ENCODE measurements at places on chromosomes 4 and X.

GRCh38 chrX:118459494-118459893, 36.1 kb upstream of the DOCK11 start:
- peak; percentile 10 for DNase-seq

DNA sequence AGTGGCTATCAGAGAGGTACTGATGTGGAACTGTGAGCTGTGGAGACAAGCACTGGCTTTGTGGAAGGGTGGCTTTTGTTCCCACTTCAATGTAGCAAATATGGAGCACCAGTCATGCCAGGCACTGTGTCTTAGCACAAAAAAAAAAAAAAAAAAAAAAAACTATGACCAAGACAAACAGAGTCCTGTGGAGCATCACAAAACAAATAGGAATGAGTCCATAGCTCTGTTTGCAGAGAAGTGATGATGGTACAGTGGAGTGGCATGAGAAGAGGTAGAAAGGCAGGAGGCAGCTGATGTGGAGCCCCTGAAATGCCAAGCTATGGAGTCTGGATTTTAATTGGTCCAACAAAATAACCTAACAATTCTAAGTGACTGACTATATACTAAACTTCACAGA, 116.9 kb downstream of the RAB28 start:
- no peak for DNase-seq

DNA sequence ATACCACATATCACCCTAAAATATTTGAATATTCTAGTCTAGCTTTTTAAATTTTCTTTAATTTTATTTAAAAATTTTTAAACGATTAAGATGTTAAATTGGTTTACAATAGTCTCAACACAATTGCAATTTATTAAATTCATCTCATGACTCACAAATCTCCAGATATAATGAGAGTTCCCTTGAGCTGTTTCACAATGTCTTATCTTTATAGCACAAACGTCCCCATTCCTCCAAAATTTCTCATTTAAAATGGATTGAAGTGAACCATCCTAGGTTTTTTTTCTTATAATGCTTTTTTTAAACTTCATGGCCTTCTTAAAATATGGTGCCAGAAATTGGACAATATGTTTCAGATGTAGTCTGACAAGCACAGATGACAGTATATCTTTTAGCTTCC, 204.4 kb downstream of the GABRB1 start:
- no peak for DNase-seq

GRCh38 chrX:49230500-49231232, 2.5 kb downstream of the CACNA1F start:
- DNase-seq = no peak

DNA sequence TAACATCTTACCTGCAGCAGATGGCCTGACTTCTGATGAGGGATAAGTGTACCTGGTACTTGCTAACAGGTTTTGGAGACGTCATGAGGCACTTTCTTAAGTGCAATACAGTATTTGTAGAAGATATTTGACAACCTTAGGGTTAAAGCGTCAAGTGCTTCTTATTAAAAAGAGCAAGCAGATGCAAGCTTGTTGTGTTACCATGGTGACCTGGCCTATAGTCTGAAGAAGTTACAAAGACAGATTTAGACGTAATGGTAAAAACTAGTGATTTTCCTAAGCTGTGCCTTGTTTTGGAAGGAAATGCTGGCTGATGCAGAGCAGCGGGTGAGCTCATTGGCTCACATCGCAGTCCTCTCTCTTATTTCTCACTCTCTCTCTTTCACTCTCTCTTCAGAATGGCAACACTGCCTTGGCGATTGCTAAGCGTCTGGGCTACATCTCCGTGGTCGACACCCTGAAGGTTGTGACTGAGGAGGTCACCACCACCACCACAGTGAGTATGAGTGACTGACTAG, 243.6 kb downstream of the ANK2 start:
- no peak for DNase-seq

- DNase-seq = no peak
These were observed at the start of gene MGARP for GRCh38 chr4:139279760-139280620. TSS of gene MGARP (minus strand) at chr4:139280225. CDS start at chr4:139280158, 67 bp downstream.

GRCh38 chrX:97594646-97595224, 711.0 kb downstream of the RPA4 start:
- DNase-seq = no peak

- no peak for DNase-seq
These were observed 500.0 kb downstream of the SPRY1 start for GRCh38 chr4:123896446-123897071.

DNA sequence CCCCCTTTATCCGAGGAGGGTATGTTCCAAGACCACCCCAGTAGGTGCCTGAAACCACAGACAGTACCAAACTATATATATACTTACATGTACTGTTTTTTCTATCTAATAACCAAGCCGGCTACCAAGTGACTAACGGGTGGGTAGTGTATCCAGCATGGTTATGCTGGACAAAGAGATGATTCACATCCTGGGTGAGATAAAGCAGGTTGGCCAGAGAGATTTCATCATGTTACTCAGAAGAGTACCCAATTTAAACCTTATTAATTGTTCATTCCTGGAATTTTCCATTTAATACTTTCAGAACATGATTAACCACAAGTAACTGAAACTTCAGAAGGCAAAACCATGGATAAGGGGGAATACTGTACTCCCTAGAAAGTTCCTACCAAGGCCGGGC, 46.5 kb downstream of the RFC1 start:
- peak; percentile 20 for DNase-seq

DNA sequence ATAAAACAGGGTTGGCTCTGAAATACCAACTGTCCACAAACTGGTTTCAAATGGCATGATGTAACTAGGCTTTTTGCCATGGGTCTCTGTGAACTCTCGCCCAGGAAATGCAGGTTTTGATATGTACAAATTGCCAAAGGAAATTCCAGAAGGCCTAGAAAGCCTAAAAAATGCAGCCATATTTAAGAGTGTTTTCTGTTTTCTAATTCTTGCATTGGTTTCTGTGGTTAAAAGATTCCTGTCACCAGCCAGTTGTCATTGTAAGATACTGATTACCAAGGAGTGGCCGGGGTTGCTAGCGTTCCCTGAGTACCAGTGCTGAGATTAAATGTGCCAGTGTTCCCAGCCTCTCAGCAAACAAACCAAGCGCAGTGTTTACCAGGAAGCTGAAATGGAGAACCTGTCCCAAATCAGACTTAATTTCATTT, 53.9 kb upstream of the SORBS2 start:
- DNase-seq = no peak

GRCh38 chr4:8401665-8402064, 38.9 kb downstream of the ACOX3 start:
- DNase-seq = no peak

DNA sequence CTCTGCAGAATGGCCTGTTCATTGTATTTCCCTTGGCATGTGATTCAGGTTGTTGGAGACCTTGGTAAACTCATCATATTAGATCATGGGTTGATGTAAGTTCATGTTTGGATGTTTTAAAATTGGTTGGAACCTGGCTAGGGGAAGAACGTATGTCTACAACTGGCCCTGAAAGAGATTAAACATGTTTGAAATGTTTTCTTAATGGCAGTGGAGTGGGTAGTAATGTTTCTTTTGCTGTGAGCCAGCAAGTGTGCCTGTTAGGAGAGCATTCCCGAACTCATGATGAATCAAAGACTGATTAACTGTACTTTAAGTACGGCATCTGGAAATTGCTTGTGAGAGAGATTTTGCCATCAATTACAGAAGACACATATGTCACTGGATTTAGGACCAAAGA, 44.5 kb upstream of the SLC4A4 start:
- DNase-seq = no peak

- DNase-seq = no peak
These were observed 384.6 kb upstream of the IGFBP7 start for GRCh38 chr4:57494821-57495220.

- DNase-seq = no peak
These were observed 1.0 kb upstream of the GRPEL1 start for GRCh38 chr4:7068883-7069282.

GRCh38 chrX:106973433-106974149, 26.4 kb downstream of the MORC4 start:
- DNase-seq = no peak

DNA sequence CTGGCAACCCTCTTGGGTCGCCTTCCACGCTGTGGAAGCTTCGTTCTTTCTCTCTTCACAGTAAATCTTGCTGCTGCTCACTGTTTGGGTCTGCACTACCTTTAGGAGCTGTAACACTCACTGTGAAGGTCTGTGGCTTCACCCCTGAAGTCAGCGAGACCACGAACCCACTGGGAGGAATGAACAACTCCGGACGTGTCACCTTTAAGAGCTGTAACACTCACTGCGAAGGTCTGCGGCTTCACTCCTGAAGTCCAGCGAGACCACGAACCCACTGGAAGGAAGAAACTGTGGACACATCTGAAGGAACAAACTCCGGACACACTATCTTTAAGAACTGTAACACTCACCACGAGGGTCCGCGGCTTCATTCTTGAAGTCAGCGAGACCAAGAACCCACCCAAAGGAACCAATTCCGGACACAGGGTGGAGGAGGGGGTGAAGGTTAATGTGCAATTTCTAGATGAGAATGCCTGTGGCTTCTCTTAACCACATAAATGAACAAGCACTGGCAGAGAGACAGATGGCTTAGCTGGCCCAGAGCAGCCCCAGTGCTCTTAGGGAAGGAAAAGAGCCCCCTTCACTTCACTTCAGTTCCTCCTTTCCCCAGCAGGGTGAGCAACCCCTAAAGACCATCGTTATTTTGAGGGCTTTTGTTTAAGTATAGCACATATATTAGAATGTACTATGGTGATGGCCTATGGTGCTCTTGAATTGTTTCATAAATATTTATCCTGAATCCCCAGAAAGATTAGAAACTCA, 73.0 kb downstream of the LUZP4 start:
- no peak for DNase-seq

- DNase-seq = no peak
These were observed 8.8 kb downstream of the DOK7 start for GRCh38 chr4:3471886-3472285.

DNA sequence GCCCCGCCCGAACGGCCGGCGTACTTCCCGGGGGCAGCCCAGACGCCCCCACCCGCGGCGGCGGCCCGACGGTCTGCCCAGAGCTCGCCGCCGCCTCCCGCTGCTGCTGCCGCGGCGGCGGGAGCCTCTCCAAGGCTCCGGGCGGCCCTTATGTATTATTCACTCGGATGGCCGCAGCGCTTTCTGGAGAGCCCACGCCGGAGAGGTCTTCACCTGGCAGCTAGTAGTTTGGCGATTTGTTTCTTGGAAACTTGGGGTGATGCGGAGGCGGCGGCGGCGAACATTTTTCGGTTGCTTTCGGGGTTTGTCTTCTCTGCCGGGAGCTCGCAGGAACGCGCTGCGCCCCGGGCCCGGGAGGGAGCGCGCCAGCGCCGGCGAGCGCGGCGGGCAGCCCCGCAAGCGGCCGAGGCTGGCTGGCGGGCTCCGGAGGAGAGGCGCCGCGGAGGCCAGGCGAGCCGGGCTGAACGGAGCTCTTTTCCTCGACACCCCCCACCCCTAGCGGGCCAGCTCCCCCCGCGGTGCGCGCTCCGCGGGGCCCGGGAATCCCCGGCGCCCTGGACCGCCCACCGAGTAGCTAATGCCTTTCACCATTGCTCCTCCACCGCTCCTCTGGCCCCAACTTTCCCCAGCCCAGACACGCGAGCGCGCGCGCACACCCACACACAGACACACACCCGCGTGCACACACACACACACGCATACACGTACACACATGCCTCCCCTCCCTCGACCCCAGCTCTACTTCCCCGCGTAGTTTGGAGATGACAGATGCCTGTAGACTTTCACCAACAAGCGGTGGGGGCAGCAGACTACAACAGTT, 113.5 kb downstream of the DHX15 start:
- no peak for DNase-seq

GRCh38 chr4:26884486-26884988, 23.9 kb downstream of the STIM2 start:
- no peak for DNase-seq

- DNase-seq = no peak
These were observed 19.0 kb upstream of the GLUD2 start for GRCh38 chrX:121028419-121028818.

- DNase-seq = no peak
These were observed 1.5 kb upstream of the DDX3X start for GRCh38 chrX:41332408-41333002.

DNA sequence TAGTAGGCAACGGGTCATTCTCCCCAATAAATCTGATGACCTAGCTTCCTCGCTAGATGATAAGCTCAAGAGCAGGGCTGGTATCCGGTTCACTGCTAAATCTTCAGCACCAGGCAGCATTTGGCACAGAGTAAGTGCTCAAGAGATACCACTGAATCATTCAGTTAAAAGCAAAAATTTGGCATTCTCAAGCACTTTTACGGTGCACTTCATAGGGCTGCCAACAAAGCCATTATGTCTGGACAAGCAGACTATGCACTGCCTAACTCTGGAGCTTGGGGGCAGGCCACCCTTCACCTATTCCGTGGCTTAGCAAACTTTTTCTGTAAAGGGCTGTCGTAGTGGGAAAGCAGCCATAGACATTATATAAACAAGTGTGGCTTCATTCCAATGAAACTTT, 23.8 kb upstream of the CXorf38 start:
- DNase-seq = no peak

- no peak for DNase-seq
These were observed 39.6 kb downstream of the FAM47C start for GRCh38 chrX:37047776-37048175.

GRCh38 chrX:44227991-44228390, 115.5 kb downstream of the EFHC2 start:
- DNase-seq = no peak

GRCh38 chr4:39331191-39331590, 35.0 kb downstream of the RFC1 start:
- no peak for DNase-seq

- DNase-seq = no peak
These were observed 59.6 kb upstream of the RASSF6 start for GRCh38 chr4:73679836-73680235.

- no peak for DNase-seq
These were observed 168.5 kb upstream of the GPC4 start for GRCh38 chrX:133583825-133584224.

DNA sequence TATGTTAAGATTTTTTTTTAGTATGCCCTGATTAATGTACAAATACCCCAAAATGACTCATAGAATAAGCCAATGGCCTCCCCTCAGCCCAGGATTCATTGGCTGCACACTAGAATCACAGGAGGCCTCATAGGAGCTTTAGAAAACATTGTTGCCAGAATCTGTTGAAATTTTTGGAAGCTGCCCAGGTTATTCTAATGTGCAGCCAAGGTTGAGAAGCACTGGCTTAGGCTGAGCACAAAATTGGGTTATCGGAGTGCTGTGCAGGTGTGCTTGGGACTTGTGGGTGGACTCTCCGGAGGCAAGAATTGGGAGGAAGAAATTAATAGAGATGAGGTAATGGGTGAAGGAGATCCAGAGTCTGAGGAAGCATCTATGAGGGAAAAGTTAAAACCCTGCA, 41.3 kb upstream of the VCX start:
- DNase-seq = no peak

DNA sequence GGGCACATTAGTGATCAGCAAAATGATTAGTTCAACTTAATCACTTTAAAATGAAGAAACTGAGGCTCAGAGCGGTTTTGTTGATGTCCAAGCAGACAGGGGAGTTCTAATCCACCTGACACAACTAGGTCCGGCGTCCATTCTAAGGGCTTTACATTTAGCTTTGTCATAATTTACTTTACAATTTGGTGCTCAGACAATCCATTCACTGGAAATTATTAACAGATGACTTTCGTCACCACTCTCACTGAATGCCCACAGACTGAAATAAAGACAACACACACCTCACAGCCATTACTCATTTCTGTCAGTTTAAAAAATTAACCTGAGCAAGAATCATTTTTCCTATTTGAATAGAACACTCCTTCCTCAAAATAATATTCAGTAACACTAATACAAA, 10.8 kb downstream of the NR3C2 start:
- DNase-seq = no peak
